ENCODE measurements at places on chromosomes 3 and 15.
A peak's percentile ranks its signal among the peaks of the same experiment; 100 is the strongest.

DNA sequence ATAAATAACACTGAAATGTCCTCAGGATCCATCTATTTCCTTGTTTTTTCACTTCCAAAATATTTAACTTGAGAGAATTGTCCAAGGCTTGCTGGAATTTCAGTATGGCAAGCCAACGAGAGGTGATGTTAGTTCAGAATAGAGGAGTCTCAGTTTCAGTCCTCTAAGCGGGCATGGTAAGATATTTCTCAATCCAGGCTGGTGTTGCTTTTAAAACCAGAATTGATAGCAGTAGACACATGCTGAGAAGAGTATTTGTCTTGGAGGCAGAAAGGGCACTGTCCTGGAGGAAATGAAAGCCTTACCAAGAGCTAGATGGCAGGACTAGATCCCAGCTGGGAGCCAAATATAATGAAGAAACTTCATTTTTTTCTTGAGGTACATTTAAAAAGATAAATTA is 23.1 kb downstream of the PHLDB2 start:
- DNase-seq = no peak

GRCh38 chr3:88535563-88535962 is 385.8 kb downstream of the C3orf38 start:
- no peak for DNase-seq

DNA sequence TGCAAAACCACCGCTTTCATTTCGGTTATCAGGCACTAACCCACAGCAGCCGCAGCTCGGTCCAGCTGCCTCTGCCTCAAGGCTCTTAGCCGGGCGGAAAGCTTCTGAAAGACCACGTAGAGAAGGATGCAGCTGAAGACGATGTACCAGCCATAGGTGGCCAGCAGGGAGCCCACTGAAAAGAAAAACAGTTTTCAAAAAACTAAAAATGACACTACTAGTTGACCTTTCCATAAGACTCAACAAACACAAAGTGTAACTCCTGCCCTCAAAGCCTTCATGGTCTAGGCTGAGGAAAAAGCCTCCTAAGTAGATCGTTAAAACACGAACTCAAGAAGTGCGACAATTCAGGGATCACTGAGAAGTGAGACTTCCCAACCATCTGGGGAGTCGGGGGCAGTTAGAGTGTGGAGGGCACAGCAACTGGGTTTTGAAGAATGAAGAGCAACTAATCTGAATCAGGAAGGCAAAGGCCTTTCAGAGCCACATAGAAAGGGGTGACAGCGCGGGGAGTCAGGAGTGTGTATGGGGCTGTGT is 716 bp downstream of the SELENOS start:
- no peak for DNase-seq

- no peak for DNase-seq
These were observed 119.9 kb upstream of the RASGRP1 start for GRCh38 chr15:38684440-38685010.

DNA sequence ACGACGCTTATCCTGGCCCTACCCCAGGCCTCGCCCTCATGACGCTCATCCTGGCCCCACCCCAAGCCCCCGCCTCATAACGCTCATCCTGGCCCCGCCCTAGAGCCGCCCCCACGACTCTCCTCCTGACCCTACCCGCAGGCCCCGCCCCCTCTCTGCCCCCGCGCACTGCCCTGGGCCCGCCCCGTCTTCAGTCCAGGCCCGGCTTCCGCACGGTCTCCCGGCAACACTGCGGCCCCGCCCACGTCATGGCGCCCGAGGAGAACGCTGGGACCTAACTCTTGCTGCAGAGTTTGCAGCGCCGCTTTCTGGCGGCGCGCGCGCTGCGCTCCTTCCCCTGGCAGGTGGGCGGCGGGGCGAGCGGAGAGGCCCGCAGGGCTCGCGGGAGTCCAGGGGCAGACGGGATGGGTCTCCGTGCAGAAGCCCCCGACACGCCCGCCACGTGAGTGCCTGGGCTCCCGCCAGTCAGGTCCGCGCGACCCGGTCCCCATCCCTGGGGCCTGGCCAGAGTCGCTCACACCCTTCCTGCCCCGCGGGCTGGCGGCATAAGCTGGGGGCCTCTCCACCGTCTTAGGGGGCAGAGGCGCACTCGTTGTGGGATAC is 52.5 kb upstream of the ROPN1B start:
- DNase-seq = peak; percentile 96

- no peak for DNase-seq
These were observed 45.6 kb downstream of the DMXL2 start for GRCh38 chr15:51576911-51577500.

GRCh38 chr3:25145176-25145575 is 282.9 kb upstream of the RARB start:
- DNase-seq = no peak

DNA sequence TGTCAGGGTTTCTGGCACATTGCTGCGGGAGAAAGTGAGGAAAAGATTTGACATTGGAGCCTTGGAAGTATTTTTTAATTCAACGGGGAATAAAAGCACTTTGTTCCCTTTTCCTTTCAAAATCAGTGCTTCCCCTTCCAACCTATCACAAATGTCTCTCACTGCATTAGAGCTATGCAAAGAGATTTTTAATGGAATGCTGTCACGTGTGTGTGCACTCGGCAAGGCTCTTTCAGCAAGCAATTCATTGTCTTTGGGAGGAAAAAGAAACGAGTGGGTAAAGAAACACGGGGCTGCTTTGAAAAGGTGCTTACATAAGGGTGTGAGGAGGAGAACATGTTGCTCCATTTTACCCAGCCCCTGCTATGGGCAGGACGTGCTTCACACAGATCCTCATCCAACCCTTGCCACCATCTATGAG is 490.4 kb upstream of the PROK2 start:
- no peak for DNase-seq

DNA sequence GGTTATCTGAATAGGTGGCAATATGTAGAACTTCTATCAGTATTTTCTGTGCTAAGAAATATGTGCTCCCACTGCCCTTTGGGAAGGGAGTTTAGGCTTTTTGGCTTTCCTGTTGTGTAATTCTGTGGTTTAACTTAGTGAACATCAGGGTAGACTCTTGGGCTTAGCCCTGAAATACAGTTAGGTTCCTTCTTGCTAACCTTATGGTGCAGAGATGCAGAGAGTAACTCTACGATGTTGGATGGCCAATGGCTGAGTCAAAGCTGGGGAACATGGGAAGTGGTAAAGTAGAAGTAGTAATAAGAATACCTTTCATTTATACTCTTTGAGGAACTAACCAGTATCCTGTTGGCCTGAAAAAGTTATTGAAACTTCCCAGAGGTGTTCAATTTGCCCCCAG is 80.8 kb upstream of the IL12A start:
- DNase-seq = no peak

GRCh38 chr3:54358316-54358715 is 236.0 kb downstream of the CACNA2D3 start:
- no peak for DNase-seq

- DNase-seq = no peak
These were observed 77.2 kb downstream of the OSBPL10 start for GRCh38 chr3:31903686-31904431.

DNA sequence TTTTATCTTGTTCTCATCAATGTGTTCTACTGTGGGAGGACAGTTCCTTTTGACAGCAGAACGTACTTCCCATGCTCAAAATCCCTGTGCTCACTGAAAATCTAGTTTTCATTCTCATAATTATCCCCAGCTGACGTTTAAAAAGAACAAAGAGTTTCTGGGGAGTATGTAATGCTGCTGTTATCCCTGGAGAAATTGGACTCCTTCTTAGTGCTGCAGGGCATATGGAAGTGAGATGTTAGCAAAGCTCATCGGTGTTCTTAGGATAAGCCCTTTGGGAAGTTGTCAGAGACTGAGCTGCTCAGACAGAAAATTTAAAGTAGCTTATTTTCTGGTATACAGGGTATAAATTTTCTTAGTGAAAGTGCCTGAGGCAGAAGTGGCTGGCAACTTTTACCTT is 66.5 kb downstream of the CDAN1 start:
- no peak for DNase-seq

DNA sequence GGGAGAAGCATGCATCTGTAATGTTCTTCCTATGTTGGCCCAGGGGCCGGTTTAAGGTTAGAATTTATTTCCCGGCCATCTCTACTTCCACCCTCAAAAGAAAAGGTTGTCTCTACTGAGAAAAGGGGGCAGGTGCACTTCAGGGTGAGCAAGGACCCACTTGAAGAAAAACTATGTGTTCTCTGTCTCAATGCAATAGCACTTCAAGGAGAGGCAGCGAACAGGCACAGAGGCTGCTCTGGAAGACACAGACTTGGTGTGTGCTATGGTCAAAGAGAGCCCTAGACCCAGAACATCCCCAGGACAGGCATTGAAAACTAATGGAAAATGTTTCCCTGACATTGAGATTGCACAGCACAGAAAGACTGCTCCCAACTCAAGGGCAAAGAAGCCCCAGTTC is 7.6 kb downstream of the MINDY4B start:
- DNase-seq = no peak

- DNase-seq = no peak
These were observed 78.1 kb upstream of the AKAP13 start for GRCh38 chr15:85302271-85302670.

DNA sequence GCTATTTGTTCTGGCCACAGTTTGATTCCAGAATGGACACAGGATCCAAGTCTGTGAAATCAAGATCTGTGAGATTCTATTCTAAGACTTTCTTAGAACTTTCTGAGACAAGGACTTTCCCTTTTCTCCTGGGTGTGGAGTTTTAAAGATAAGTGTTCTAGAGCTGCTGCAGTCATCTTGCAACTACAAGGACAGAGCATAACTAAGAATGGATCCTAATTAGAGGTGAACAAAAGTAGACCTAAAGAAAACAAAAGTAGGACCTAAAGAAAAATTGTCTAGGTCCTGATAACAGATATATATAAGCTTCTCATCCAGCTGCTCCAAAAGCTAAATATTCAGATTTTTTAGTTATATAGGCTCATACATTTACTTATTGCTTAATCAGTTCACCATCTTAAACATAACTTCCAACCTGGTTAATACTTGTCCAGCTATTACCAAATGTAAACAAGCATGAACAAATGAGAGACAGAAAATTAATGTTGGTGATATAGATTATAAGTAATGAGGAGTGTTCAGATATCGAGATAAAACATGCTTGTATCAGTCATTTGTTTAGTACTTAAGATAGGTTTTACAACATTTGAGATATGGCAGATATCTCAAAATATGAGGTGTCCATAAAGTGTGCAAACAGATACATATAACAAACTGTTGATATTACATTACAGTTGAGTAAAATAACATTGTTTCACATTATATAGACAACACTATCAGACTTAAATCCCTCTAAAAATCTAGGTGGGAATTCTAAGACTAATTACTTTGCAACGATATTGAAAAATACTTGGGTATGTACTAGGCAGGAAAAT is 75.1 kb downstream of the CD200 start:
- no peak for DNase-seq

DNA sequence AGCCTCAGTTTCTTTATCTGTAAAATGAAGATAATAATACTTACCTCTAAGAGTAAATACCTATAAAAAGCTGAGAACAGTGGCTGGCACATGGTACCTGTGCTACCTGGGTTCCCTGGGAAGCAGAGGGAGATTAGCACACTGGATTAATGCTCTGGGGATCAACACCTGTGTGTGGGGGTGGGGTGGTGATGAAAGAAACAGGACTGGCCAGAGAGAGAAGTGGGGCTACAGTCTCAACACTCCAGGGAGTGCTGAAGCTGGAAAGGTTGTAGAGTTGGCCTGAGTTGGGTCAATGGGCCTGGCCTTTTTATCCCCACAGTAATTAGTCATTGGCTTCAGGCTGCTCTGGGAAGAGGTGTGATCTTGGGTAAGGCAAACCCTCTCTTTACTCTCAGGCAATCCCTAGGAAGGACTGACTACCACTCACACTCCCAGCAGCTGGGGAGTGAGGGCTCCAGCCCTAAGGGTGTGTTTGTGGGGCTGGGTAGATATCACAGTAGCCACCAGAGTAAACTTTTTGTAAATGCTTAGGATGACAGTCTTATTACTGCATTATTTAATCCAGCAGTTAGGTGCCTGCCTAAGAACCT is 102.5 kb downstream of the SV2B start:
- no peak for DNase-seq

GRCh38 chr15:71440489-71441110 is 325.3 kb downstream of the THSD4 start:
- no peak for DNase-seq

- DNase-seq = no peak
These were observed 72.0 kb downstream of the CPN2 start for GRCh38 chr3:194279101-194279500.

GRCh38 chr3:177705976-177706823 is 508.9 kb upstream of the TBL1XR1 start:
- no peak for DNase-seq

GRCh38 chr3:129890125-129890524 is 3.4 kb downstream of the TMCC1 start:
- DNase-seq = no peak

DNA sequence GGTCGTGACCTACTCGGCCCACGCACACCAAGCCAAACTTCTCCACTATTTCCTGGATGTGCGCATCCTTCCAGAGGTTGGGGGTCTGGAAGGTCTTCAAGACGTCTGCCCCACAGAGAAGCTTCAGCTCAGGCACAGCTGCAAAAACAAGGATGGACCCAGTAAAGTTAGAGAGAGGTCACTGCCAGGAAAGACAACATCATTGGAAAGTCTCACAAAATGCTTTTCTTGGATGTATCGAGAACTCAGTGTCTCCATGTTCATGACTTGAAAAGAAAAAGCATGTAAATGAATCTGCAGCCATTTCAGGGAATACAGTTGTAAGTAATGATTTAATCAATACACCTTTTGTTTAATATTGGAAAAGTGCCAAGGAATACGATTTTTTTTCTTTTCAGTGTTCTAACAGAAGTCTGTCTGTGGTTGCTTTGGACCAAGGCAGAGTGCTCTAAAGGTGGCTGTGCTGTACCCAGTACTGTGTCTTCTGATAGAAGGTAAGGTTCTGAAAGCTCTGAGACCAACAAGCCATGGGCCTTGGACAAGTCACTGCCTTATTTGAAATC is 21.8 kb upstream of the RBP1 start:
- no peak for DNase-seq

DNA sequence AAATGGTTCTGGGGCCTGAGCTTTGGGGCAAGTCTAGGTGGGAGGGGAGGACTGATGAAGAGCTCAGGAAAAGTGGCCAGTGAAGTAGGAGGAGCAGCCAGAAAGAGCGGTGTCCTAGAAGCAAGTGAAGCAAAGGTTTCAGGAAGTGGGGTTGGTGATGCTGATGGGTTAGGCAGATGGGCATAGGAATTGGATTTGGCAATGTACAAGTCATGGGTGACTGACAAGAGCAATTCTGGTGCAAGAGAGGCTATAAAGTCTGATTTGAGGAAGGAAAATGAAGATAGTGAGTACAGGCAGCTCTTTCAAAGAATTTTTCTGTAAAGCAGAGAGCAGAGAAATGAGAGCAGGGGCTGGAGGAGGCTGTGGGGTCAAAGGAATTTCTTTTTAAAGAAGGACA is 19.7 kb downstream of the ALPK3 start:
- DNase-seq = no peak

- DNase-seq = no peak
These were observed 102.7 kb downstream of the SCAPER start for GRCh38 chr15:76802411-76802810.
